ENCODE measurements at places on chromosomes 7 and 10. TPM values are rescaled to one million over a fixed set of nuclear protein-coding genes. Genes with fewer than 3 reads are reported as not detected.

Gene TMEM196
- total RNA-seq, result not detected

- H3K27ac ChIP-seq, result no peak overlapping the region
- H3K4me3 ChIP-seq, result no peak overlapping the region
Observed at GRCh38 chr7:64619705-64620104, 46.2 kb upstream of the ZNF107 start.

DNA sequence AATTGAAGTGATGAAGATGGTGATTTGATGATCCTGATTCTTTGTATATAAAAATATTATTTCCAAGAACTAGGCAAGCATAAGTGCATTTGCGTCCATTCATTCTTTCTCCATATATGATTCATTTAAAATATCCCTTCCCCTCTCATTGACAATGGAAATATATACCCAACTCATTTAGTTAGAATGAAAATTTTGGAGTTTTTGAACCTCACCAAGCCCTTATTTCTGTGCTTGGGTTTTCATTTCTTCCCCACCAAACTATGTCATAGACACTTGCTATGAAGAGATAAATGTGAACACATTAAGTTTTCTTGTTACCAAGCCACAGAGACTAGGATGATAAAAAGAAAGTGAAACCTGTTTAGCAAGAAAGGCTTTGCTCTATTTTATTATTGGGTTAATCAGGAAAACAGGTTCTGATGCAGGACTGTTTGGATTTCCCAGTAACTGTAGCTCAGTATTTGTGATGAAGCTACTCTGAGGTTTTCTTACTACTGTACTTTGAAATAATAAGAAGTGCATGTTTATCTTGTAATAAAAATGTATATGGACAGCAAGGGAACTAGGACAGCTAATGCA lies 68.3 kb downstream of the ITGB1 start:
- no peak overlapping the region for H3K4me3 ChIP-seq
- H3K27ac ChIP-seq, result no peak overlapping the region
- H3K36me3 ChIP-seq, result no peaks in the 10 kb centered on the region
- no peak for DNase-seq
- H3K4me1 ChIP-seq, result no peaks in the 10 kb centered on the region

Gene HIBADH
- 75.2 TPM for total RNA-seq

Gene DCLRE1A
- 32.5 TPM for total RNA-seq
